ENCODE measurements at places on chromosomes 16 and 17.

DNA sequence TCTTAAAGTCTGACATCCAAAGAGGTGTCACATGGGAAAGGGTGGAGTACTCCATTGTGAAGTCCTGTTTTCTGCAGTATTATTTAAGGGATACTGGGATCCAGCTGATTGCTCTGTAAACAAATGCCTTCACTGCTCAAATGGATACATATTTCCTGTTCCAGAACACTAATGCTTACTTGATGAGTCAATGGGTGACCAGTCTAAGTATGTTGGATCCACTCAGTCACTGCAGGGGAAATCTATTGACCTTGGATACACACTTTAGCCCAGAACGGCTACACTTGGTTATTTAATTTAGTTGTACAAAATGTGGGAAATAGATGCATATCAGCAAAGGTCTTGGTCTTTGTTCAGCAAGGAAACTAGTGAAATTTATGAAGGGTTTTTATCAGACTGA, 261.4 kb downstream of the MAP2K4 start:
- no peaks in the 10 kb centered on the region for H3K36me3 ChIP-seq
- DNase-seq, result no peak
- H3K27ac ChIP-seq, result no peak overlapping the region
- H3K4me1 ChIP-seq, result no peaks in the 10 kb centered on the region

DNA sequence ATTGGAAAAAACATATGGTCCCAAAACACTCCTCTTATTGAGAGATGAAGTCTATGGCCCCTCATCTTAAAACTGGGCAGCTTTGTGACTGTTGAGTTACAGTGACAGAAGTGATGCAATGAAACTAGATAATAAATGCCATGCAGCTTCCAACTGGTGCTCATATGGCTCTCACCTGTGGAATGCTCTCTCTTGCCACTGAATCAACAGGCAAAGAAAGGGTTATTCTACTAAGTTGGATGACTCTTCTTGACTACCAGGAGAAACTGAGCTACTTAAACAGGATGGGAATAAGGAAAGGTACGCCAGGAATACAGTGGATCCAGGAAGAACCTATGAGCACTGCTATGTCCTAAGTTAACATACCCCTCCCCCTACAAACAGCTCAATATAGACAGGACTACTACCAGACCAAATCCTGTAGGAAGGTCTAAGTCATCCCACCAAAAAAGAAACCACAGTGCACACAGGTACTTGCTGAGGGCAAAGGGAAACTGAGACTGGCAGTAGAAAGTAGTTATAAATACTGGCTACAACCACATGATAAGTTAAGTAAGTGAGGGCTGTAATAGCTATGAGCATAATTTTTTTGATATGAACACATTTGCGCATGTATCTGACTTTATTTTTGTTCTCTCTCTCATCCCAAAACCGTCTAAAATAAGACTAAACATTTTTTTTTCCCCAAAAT, 398.5 kb downstream of the ZFHX3 start:
- H3K27ac ChIP-seq, result no peak overlapping the region
- H3K4me3 ChIP-seq, result no peak overlapping the region
- no peak for DNase-seq
- H3K27me3 ChIP-seq, result no peaks in the 10 kb centered on the region
- peaks cover 8% of the 10 kb centered on the region for H3K4me1 ChIP-seq

- H3K4me3 ChIP-seq, result no peak overlapping the region
- H3K27ac ChIP-seq, result no peak overlapping the region
- H3K4me1 ChIP-seq, result no peaks in the 10 kb centered on the region
- H3K36me3 ChIP-seq, result no peaks in the 10 kb centered on the region
These were observed 211.5 kb upstream of the AXIN2 start for GRCh38 chr17:65772989-65773388.

- no peak overlapping the region for H3K4me3 ChIP-seq
- no peaks in the 10 kb centered on the region for H3K4me1 ChIP-seq
- DNase-seq, result no peak
- no peak overlapping the region for H3K27ac ChIP-seq
- peaks cover 42% of the 10 kb centered on the region for H3K27me3 ChIP-seq
- no peaks in the 10 kb centered on the region for H3K36me3 ChIP-seq
These were observed 6.2 kb downstream of the USH1G start for GRCh38 chr17:74916851-74917199.

DNA sequence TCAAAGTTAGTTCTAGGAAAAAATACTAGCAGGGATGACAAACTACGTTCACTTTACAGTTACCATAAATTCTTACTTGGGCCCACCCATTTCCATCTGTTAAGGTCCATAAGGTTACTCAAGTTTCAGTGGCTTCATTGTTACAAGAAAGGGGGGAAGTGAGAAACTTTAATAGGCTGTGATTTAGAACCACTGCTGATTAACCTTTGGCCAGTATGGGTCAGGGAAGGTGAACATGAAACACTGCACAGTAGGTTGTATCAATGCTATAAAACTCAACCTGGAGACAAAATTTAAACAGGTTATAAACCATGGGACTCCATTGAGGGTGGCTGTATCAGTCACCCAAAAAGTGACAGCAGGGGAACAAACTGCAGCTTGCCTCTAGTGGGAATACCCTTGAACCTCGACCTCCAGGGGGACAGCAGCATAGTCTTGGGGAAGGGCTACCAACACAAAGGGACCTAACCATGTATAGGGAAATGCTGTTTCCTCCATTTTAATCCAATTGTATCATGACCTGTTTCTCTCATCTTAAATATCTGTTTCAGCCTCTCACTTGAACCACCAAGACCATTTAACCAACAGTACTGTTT, 10.4 kb downstream of the PTRH2 start:
- H3K27me3 ChIP-seq, result no peaks in the 10 kb centered on the region
- H3K36me3 ChIP-seq, result peaks cover 42% of the 10 kb centered on the region
- peaks cover 52% of the 10 kb centered on the region for H3K4me1 ChIP-seq
- no peak for DNase-seq
- H3K4me3 ChIP-seq, result peak overlapping the region; percentile 15

- no peak for DNase-seq
- H3K27ac ChIP-seq, result no peak overlapping the region
- H3K4me1 ChIP-seq, result peaks cover 13% of the 10 kb centered on the region
These were observed 1.7 kb downstream of the RPRML start for GRCh38 chr17:46977348-46977747.

DNA sequence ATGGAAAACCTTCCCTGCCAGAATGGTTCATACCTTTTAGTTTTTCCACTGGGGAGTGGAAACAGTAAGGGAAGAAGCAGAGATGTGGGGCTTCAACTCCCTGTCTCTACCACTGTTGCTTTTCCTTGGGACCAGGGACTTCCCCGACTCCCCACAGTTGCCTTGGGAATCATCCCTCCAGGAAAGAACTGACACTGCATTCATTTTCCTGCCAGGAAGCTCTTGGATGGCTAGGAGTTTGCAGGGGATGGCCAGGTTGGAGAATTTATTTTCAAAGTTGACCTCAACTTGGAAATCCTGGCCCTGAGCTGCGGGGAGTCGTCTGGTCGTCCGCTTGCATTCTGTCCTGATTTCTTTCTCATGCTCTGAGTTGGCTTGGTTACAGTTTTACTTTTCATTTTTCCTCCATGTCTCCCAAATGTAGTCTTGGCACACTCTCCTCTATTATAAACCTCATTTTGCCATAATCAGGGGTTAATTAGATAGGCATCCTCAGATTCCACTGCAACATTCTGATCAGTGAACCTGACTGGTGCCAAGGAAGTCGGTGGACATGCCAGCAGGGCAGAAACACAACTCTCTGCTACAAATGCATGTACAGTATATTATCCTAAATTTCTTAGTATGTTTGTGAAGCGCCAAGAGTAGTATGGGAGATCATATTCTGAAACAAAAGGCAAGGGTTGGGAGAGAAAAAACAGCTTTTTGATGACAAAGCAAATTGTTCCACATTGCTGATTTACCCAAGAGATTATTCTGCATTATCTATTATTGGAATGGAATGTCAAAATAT, 220.5 kb upstream of the XYLT1 start:
- no peak overlapping the region for H3K4me3 ChIP-seq
- DNase-seq, result no peak
- H3K27me3 ChIP-seq, result peaks cover 15% of the 10 kb centered on the region
- H3K36me3 ChIP-seq, result no peaks in the 10 kb centered on the region

DNA sequence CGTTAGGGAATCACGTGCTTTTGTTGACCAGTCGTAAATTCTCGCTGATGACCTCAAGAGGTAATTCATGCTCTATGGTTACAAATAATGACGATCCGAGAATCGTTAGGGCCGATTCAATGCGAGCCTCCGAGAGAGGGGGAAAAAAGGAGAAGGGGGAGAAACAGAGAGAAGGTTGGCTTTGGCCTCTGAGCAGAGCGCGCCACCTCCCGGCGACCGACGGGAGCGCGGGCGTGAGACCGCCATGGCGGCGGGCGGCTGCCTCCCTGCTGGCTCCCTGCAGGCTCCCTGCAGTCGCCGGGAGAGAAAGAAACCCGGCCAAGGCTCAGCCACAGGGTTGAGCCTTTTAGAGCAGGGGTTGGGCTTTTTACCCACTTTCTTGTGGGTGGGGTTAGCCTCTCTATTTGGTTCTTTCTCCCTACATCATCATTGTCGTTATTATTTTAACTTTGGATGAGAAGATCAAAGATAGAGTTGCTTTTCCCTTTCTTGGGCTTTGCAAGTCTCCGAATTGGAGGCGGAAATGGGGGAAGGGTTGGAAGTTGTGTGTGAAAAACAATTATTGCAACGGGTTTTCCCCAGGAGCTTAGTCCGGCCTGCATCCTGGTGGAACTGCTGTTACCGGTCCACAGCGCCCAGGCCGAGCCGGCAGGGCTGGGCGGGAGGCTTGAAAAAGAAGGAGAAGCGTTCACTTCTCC, 410 bp upstream of the HOXB5 start:
- DNase-seq, result peak; percentile 76
- H3K4me1 ChIP-seq, result peaks cover 43% of the 10 kb centered on the region
- peak overlapping the region; percentile 75 for H3K4me3 ChIP-seq
- H3K36me3 ChIP-seq, result peaks cover 5% of the 10 kb centered on the region

DNA sequence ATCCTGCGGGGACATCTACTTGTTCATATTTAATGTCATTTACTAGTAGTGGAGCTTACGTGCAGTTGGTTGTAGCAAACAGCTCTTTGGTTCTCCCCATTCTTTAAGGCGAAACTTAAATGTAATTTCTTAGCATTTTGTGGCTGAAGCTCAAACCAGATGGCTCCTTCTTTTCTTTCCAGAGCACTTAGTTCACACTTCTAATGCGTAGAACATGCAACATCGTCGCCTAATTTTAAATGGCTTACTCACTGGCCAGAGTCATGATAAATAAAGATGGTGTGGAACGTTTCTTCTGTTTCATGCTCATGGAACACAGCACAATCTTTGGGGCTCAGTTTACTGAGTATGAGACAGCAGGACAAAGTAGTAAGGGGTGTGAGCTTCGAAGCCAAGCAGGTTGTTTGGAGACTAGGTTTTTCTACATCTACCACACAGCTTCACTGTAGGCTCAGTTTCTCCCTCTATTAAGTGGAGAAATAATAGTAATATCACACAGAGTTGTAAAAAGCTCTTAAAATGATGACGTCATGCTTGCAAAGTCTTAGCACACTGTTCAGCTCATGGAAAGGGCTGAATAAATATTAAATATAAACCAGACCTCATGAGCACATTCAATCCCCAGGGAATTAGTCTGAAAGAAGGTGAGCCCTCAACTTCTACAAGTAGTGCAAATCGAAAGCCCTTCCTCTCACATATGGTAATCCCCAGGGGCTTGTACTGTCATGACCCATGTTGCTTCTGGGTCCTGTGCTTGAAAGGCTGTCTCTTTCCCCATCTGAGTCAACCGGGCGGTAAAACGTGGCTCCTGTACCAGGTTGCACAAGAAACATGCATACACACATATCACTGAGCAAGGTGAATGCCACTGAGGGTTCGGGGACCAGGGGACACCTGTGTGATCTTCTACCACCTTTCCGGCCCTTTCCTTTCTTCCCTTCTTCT, 384.3 kb downstream of the CDH13 start:
- no peak for DNase-seq
- no peak overlapping the region for H3K4me3 ChIP-seq
- H3K27me3 ChIP-seq, result no peaks in the 10 kb centered on the region
- no peaks in the 10 kb centered on the region for H3K4me1 ChIP-seq
- no peak overlapping the region for H3K27ac ChIP-seq
- no peaks in the 10 kb centered on the region for H3K36me3 ChIP-seq

GRCh38 chr17:80860703-80861417, 130.8 kb upstream of the CHMP6 start:
- H3K4me1 ChIP-seq, result peaks cover 16% of the 10 kb centered on the region
- H3K27me3 ChIP-seq, result no peaks in the 10 kb centered on the region
- H3K4me3 ChIP-seq, result no peak overlapping the region
- H3K36me3 ChIP-seq, result peaks cover 68% of the 10 kb centered on the region
- no peak for DNase-seq

DNA sequence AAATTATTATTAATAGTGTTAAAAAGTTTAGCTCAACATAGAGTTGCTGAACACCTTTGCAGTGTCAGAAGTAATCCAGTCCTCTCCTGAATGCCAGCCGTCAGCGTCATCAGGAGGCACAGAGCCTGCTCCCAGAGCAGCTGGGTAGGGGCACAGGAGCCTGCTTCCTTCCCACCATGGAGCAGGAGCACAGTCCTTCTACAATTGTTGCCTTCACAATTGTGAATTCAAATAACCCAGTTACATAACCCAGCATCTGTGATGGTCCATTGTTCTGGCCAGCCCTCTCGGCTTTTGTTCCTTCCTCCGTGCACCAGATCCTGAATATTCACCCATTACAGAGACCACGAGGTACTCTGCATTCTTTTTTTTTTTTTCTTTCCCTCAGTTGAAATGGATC, 393.9 kb upstream of the MAF start:
- no peak overlapping the region for H3K4me3 ChIP-seq
- H3K4me1 ChIP-seq, result no peaks in the 10 kb centered on the region
- no peak overlapping the region for H3K27ac ChIP-seq
- no peaks in the 10 kb centered on the region for H3K36me3 ChIP-seq
- no peak for DNase-seq

- H3K36me3 ChIP-seq, result no peaks in the 10 kb centered on the region
- H3K4me1 ChIP-seq, result no peaks in the 10 kb centered on the region
- H3K27me3 ChIP-seq, result no peaks in the 10 kb centered on the region
- no peak overlapping the region for H3K27ac ChIP-seq
These were observed 130.9 kb downstream of the ZFHX3 start for GRCh38 chr16:72917051-72917450.

GRCh38 chr16:48133455-48134211, 22.2 kb downstream of the ABCC12 start:
- H3K36me3 ChIP-seq, result no peaks in the 10 kb centered on the region
- peaks cover 4% of the 10 kb centered on the region for H3K27me3 ChIP-seq
- no peak for DNase-seq
- no peak overlapping the region for H3K4me3 ChIP-seq

GRCh38 chr16:68450741-68451255, 2.5 kb upstream of the SMPD3 start:
- no peak for DNase-seq
- peaks cover 20% of the 10 kb centered on the region for H3K27me3 ChIP-seq
- no peaks in the 10 kb centered on the region for H3K36me3 ChIP-seq
